ENCODE measurements at places on chromosomes 7 and 10.

- no peak for DNase-seq
Observed at GRCh38 chr10:105070952-105071351, 429.9 kb downstream of the SORCS3 start.

GRCh38 chr7:12929476-12930140, 242.2 kb downstream of the ARL4A start:
- DNase-seq: no peak

- DNase-seq: no peak
Observed at GRCh38 chr10:130787243-130787642, 524.3 kb downstream of the TCERG1L start.

DNA sequence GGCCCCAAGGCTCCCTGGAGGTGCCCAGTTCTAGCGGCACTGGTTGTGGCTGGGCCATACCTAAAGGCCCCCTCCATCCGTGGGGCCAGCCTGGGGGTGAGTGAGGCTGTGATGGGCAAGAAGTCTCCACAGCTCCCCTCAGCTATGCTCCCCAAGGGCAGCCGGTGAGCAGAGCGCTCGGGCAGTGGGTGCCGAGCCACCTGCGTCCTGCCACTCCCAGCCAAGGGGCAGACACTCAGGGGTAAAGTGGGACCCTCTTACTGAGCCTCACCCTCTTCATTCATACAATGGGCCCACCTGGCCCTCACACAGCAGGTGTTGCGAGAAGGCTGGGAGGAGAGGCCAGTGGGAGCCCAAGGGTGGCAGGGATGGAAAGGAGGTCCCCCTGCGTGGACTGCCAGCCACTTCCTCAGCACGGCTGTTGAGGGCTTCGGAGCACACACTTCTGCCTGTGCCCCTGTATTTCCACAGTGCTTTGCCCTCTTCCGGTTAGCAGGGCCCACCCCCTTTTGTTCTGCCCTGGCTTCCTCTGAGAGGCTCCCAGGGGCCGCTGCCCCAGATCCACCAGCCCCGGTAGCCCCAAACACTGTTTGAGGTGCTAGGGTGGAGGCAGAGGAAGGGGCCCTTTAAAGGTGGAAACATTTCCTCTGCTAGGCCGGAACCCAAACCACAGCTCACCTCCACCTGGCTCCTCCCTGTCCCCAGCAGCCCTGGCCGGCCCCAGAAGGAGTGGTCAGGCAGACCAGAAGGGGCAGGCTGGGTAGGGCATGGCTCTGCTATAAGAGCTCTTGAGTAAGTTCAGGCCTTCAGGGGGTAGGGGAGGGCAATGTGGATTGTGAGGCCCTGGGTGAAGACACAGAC, 16.4 kb upstream of the C10orf105 start:
- DNase-seq: no peak

DNA sequence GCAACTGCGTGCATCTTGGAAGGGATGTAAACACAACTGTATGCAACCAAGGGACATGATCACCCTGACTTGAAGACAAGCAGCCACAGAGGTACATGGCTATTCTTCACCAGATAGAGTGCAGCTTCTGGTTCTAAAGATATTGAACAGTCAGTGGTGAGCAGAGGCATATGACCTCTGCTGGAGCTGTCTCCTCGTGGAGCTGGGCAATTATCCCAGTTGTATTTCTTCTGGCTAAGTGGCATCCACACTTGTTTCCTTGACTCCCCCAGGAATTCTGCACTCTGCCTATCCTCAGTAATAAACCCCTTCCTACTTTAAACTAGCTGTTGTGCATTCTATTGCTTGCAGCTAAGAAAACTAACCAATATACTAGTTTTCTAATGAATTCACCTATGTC, 216.8 kb downstream of the THSD7A start:
- DNase-seq: no peak

GRCh38 chr10:88415533-88416130, 167.5 kb downstream of the RNLS start:
- DNase-seq: no peak

GRCh38 chr10:963186-963585, 25.0 kb upstream of the GTPBP4 start:
- DNase-seq: no peak

- no peak for DNase-seq
Observed at GRCh38 chr10:3054851-3055199, 12.5 kb upstream of the PFKP start.

- DNase-seq: no peak
Observed at GRCh38 chr7:45718464-45719330, 144.5 kb downstream of the ADCY1 start.

DNA sequence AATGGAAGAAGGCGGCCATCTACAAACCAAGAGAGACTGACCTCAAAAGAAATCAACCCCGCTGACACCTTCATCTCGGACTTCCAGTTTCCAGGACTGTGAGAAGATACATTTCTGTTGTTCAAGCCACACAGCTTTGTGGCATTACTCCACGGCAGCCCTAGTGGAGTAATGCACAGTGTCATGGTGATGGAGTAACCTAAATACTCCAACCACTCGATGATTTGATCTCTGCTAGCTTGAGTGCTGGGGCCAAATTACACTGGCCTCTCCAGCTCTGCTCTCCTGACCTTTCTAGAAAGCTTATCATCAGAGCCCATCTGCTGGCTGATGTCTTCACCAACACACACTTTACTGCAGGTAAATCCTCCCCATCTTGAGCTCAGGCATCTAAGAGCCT, 52.2 kb downstream of the GALNT17 start:
- no peak for DNase-seq

DNA sequence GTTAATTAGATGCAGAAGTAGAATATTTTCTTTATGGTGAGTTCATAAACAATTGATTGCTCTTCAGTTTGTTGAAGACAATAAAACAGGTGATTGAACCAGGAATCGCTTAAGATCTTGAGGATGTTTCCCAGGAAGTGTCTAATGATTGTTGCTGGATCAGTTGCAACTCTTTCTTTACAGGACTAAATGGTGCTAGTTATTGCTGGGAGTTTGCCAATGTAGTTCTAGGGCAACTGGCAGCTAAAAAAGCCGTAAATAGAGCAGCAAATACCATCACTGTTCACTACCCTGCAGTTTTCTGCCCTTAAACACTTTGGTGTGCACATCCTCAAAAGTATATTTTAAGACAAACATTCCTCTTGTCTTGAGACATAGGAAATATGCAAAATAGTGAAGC, 119.2 kb upstream of the ANK3 start:
- no peak for DNase-seq

GRCh38 chr7:137572056-137572784, 228.7 kb upstream of the PTN start:
- no peak for DNase-seq

DNA sequence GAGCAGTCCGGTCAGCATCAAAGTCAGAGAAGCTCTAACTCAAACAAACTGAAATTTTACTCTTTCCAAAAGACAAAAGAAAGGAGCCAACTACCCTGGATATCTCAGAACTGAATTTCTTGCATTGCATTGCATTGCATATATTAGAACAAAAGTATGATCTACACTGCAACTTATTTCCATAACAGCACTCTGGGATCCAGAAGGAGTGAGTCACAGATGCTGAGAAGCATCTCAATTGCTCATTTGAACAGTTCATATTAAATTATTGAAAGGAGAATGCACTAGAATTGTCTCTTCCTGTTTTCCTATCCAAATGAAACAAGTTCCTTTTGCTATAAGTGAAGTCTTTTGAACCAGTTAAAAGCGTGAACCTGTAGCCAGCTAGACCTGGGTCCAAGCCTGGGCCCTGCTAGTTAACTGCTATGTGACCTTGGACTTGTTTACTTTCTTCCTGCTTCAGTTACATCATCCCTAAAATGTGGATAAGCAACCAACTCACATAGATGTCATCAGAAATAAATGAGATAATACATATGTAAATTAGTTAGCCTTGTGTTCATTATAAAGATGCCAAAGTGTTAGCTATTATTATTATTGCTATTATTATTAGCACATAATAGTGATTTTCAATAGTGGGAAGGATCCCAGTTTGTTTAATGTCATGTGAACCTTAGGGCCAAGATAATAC, 184.1 kb downstream of the CREB5 start:
- no peak for DNase-seq

- no peak for DNase-seq
Observed at GRCh38 chr10:15141136-15142054, 27.1 kb downstream of the NMT2 start.

- no peak for DNase-seq
Observed at GRCh38 chr7:106258789-106259188, 26.0 kb downstream of the NAMPT start.

DNA sequence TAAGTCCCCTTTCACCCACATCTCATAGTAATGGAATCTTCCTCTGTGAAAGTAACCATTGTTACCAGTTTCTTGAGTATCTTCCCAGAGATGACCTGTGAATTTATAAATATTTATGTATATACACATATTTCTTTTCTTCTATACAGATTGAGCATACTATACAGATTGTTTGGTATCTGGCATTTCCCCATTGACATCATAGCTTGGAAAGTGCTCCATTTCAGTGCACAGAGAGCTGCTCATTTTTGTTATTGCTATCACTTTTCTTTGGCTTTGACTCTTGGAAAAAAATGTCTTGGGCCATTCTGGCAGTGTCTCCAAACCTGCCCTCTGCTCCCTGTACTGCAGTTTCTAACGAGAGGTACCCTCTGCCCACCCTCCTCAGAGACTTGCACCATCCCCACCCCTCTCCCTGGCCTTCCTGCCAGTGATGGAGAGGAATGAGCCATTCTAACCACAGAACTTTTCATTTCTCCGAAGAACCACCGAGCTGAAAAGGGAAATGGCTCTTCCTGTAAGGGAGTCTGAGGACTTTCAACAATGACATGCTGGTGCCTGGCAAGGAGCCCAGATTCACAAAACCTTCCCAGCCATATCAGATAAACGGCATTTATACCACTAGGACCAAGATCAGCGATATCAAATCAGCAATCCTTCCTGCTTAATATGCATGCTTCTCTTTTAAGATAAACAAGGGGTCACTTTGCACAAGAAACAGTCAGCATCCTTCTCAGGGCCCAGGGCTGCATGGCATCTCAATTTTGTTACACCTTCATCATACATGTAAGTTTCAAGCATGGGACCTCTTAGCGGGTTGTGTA, 19.7 kb upstream of the CCSER2 start:
- no peak for DNase-seq

DNA sequence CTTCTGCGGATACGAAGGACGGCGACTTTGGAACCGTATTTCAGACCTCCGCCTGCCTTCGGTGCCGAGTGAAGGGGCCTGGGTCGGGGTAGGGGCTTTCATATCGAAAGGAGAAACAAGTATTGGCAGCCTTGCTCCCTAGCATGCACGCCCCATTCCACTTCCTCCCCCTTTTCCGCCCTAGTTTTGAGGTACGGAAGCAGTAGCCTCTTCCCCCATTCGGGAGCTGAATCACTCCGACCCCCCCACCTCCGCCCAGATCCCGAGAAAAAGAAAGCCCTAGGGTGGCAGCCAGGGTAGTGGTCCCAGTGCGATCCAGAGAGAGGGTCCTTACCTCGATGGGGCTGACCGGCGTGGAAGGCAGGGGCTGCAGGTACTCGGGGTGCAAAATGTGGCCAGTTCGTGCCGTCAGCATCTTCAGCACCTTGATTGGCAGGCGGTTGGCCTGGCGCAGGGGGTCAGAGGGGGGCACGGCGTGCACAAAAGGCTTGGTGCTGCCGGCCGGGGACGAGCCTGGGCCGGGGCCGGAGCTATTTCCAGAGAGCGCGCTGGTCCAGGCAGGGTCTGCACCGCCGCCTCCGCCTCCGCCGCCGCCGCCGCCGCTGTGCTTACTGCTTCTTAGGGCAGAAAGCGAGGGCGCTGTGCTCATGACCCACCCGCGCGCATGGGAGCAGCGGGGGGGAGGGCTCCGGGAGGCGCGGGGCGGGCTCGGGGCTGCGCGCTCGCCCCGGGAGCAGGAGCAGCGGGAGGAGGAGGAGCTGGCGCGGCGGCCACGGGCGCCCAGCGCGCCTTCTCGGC, 594 bp downstream of the ZNF503 start:
- DNase-seq: no peak

- DNase-seq: no peak
Observed at GRCh38 chr10:66564287-66564686, 361.5 kb upstream of the LRRTM3 start.

- DNase-seq: no peak
Observed at GRCh38 chr10:4137299-4137698, 352.3 kb upstream of the KLF6 start.

DNA sequence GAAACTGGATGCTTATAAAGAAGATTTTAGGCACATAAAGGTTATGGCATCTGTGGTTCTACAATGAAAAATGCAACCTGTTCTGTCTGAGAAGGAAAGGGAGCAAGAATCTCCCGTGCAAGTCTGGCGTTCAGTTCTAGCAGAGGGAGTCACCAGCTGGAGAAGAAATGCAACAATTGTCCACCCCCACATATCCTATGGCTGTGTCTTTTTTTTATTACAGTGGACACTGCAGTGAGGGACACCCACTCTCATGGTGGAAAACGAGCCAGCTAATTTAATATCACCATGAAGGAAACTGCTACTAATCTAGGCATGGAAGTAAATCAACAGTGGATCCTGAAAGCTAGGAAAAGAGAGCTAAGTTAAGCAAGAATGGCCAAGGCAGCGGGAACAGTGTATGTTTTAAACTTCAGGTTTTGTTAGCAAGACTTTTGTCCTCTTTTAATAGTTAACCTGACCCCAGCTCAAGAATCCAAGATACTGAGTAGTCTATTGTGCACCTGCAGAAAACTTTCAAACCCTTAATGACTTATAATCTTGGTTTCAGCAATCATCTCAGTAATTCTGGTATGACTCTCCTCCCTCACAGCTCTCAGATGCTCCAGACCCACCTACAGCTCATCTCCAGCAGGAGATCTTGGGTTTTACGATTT, 149.3 kb downstream of the FGFR2 start:
- DNase-seq: no peak

GRCh38 chr10:87585565-87586514, 73.8 kb upstream of the PAPSS2 start:
- DNase-seq: no peak

- DNase-seq: no peak
Observed at GRCh38 chr7:129258649-129259389, 34.0 kb downstream of the AHCYL2 start.

DNA sequence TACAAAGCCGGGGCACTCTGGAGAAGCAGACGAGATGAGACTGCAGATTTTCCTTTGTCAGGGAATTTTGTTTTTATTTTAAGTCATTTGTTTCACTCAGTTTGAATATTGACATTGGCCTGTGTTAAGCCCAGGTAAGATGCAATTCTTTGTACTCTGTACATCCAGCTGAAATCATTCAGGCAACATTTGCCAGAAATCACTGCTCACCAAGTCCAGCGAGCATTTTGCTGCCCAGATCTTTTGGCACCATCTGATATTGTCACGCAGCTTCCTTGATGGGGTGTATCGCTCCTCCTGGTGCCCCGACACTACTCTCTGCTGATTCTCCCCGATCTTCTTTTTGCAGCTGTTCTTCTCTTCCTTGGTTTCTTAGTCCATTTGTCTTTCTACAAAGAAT, 261.7 kb downstream of the GALNT17 start:
- no peak for DNase-seq

- DNase-seq: no peak
Observed at GRCh38 chr7:18499407-18500177, 4.0 kb downstream of the HDAC9 start.

GRCh38 chr7:143375298-143376034, 5.7 kb upstream of the ZYX start:
- no peak for DNase-seq

- no peak for DNase-seq
Observed at GRCh38 chr10:3908183-3908582, 123.2 kb upstream of the KLF6 start.
